ENCODE measurements at places on chromosomes 6 and 20. TPM values are rescaled to one million over a fixed set of nuclear protein-coding genes. Genes with fewer than 3 reads are reported as not detected.

GRCh38 chr20:56178219-56178618 is 70.3 kb upstream of the MC3R start:
- no peak for DNase-seq

- no peak for DNase-seq
These were observed 80.3 kb downstream of the BACH2 start for GRCh38 chr6:90216072-90216977.

DNA sequence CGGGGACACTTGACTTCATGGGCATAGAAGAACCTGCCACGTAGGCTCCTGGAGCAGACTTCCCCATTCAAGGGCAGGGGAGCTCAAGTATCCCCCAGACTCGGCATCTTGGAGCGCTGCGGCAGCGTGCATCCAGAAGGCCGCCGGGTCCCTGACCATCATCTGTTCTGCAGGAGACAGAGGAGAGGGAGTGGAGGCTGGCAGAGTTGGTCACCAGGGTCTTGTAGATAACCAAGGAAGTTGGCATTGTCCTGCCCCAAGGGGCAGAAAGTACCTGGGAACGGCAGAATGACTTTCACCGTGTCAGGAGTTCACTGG is 82.8 kb downstream of the TCP11 start:
- DNase-seq, result no peak

DNA sequence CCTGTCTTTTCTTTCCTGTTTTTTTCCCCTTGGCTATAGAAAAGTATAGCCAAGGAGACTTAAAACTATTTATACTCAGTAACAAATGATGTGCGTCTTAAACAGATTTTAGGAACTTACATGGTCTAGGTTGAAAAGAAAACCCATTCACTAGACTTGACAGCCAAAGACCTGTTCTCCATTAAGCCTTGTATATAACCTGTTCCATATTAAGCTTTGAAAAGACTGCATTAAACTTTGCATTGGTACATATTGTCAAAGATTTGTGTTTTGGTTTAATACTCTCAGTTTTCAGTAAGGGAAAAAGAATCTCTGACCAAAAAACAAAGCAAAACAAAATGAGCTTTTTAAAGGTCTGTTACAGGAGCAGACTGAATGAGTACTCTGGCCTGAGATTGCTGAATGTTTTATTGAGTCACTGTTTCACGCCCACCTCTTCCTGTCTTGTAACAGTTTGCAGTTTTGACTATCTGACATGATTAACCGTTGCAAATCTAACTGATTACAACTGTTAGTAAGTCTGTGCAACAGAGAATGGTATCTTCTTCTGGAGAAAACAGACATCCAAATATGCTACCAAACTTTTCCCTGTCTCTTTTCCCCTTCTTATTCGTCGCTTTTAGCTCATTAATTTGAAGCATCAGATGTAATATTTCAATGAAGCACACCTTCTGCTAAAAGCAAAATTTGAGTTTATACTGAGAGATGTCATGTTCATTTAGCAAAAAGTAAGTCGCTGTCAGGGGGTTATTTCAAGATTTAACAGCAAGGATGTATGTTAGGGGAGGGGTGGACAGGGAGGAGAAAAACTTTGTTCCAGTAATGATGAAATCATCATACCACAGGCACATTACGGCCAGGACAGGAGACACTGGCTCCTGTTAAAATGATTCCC is 59.1 kb upstream of the SUPT3H start:
- DNase-seq, result no peak

TASP1 gene
- 21.2 TPM for total RNA-seq

PRR18 gene
- total RNA-seq, result not detected

PGC gene
- not detected for total RNA-seq

- DNase-seq, result no peak
These were observed 29.5 kb downstream of the FASTKD5 start for GRCh38 chr20:3130051-3130600.

DNA sequence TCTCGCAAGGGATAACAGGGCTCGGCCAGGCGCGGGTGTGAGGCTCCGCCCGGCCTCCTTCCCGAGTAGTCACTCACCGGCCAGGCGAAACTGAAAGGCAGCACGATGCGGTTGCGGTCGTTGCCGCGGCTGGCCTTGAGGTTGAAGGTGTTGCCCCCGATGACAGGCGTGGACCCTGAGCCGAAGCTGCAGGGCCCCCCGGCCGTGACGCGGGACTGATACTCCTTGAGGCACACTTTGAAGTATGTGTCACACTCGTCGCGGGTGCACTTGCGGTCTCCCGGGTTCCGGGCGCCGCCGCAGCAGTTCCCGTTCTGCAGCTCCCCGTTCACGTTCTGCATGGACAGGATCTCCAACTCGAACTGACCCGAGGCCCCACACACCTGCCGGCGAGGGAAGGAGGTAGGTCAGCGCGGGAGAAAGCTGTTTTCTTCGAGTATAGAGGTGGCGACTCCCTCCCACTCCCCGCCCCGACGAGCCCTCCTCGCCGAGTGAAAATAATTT is 1.1 kb downstream of the JAG1 start:
- peak; percentile 89 for DNase-seq

DNA sequence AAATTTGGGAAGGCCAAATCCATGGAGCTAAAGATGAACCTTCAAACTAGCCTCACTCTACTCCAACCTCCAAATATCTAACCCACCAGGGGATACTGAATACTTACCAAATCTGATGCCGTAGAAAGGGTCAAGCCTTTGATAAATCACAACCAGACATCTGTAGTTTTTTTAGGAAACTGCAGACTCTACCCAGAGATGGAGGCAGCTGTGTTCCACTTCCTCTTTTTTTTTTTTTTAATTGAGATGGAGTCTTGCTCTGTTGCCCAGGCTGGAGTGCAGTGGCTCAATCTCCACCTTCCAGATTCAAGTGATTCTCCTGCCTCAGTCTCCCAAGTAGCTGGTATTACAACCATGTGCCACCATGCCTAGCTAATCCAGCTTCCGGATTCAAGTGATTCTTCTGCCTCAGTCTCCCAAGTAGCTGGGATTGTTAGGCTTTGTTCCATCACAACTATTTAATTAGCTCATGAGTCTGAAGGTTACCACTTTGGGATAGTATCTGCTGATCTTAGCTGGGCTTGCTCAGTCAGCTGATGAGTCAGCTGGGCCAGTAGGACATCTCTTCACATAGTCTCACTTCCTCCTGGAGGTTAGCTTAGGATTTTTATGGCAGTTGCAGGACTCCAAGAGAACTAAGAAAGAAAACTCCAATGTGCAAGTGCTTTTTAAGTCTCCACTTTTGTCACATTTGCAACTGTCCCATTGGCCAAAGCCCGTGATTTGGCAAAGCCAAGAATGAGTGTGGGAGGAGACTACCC is 13.3 kb downstream of the FRK start:
- no peak for DNase-seq

DNA sequence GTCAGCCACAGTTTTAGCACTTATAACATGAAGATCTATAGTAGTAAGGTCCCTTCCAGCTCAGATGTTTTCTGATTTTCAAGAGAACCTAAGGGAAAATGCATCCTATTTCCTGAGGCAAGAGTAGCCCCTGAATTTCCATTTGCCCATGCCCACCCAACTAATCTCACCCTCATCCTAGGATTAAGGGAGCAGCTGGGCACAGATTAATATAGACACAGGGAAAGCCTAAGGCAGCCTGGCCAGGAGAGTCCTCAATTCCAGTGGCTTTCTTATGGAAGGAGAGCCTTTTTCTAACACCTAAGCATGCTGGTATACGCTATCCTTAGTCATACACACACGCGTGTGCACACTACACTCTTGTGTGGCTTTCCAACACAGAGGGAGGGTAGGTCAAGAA is 1.5 kb downstream of the APOBEC2 start:
- no peak for DNase-seq

GRCh38 chr6:30688569-30688968 is 2.1 kb upstream of the PPP1R18 start:
- peak; percentile 71 for DNase-seq

- peak; percentile 90 for DNase-seq
These were observed 3.6 kb downstream of the AVP start for GRCh38 chr20:3080939-3081388.

GRCh38 chr6:149385998-149386646 is 13.9 kb upstream of the SUMO4 start:
- DNase-seq, result no peak

TCP11 gene
- total RNA-seq, result not detected

HLA-F gene
- total RNA-seq, result 61.8 TPM

SLC32A1 gene
- total RNA-seq, result not detected

DNA sequence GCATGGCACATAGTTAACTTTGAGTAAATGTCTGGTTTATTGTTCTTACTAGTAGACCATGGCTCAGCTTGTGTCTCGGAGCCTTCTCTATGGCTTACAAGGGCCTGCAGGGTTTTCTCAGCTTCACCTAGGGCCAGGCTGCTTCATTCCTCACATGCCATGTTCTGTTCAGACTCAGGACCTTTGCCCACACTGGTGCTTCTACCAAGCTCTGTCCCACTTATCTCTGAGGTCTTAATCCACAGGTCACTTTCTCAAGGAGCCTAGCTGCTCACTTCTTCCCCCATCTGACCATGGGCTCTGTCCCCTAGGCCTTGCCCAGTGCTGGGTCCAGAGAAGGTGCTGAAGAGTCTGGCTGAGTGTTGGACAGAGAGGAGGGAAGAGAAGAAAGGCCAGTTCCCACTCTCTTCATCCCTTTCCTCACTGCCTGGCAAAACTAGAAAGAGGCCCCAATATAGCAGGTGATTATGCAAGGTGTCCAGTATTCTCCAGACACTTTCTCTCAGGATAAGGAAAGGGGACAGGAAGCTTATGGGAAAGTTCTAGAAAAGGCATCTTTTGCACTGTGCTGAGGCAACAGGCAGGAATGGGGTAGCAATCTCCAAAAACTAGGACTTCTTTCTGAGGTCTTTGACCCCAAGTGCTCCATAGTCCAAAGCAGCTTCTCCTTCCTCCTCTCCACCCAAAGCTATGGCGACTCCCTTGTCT is 40.0 kb downstream of the COX4I2 start:
- peak; percentile 19 for DNase-seq

- DNase-seq, result no peak
These were observed 176.6 kb downstream of the NKAIN2 start for GRCh38 chr6:123980311-123980710.

SLC22A2 gene
- total RNA-seq, result 0.37 TPM

TP53TG5 gene
- 1.4 TPM for total RNA-seq

KLC4 gene
- 15.1 TPM for total RNA-seq

DNA sequence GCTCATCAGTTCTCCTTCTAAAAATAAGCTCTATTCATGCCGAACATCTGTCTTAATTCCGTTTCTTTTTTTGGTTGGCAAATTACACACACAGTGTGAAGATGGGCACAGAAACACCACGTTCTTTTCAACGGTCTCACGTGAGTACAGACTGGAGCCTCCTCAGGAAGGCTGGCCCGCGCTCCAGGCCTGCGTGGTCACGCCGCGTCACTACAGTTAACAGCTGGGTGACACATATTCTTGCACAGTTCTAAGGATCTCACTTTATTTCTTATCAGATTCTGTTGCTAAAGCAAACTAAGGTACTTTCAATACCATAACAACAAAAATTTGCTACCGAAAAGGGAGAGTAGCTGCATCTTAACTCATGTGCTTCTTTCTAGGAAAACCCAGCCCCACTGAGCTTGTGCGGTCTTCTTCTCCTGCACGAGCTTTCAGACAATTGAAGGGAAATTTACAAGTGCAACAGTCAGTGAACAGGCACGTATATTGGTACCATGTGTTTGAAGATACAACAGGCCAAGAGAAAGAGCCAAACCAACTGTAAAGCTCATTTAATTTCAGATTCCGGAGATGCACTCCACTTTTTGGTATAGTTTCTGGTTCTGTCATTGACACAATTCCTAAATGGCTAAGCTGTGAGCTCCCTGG is 55.6 kb upstream of the MPC1 start:
- DNase-seq, result no peak

DNA sequence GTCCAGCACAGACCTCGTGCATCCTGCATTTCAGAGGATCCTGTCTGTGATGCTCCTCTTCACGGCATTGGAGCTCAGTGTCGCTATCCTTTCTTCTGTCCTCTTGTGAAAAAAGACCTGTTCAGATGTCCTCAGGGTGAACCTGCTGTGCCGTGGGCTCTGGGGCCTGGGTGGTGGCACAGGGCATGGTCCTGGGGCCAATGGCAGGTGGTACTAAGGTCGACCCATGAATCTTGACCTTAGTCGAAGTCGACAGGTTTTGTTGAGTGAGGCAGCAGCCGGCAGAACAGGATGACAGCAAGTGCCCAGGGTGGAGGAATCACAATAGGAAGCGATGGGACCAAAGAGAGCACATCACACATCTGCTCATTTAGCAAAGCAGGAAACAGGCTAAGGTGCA is 22.0 kb upstream of the MAS1L start:
- no peak for DNase-seq

MLN gene
- total RNA-seq, result not detected

DNA sequence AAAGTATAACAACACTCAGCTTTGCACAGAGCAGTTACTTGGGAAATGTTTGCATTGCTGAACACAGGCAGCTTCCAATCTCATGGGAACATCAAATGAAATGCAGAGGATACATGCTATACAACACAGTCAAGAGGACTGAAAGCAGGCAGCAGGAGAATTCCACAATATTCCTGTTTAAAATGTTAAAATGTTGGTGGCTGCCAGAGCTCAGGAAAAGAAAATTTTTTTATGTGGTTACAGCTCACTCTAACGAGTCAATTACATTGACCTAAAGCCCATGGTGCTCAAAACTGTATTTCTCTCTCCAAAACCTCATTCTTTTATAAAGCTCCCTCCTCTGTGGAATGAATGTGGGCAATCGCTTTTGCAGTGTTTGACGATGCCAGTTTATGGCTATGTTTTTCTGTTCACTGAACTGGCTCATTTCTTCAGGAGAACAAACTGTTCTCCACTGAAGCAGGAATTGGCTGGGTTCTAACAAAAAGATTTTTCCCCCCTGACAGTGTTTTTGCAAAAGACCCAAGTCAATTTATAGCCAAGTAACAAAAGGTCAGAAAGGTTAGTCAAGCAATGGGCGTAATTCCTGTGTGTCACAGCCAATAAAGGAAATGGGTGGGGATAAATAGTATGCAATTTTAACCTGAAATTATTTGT is 69.0 kb downstream of the ZHX3 start:
- DNase-seq, result no peak
